ENCODE measurements at places on chromosomes 12 and 14.

- no peak for DNase-seq
These were observed 174.6 kb downstream of the SRGAP1 start for GRCh38 chr12:64019101-64019500.

DNA sequence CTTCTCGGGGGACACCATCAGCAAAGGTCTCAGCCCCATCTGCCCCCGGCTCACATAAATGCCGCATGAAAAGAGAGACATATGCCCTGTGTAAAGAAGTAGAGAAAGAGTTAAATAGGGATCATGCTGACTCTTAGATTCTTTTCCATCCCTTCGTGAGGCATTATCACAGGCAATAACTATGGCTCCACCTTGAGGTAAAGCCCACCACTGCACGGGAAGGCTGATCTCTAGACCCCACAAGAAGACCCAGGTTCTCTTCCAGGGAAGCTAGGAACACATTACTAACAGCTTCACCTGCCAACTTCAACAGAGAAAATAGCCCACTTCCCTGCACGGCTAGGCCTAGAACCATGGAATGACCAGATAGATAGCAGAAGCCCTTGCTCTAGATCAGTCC, 14.1 kb upstream of the NOP2 start:
- DNase-seq = no peak

GRCh38 chr14:73712540-73713180, 1.5 kb downstream of the PNMA1 start:
- DNase-seq = no peak

GRCh38 chr12:106031761-106032622, 106.8 kb downstream of the NUAK1 start:
- no peak for DNase-seq

- DNase-seq = no peak
These were observed 89.0 kb downstream of the SETD3 start for GRCh38 chr14:99391671-99392070.

DNA sequence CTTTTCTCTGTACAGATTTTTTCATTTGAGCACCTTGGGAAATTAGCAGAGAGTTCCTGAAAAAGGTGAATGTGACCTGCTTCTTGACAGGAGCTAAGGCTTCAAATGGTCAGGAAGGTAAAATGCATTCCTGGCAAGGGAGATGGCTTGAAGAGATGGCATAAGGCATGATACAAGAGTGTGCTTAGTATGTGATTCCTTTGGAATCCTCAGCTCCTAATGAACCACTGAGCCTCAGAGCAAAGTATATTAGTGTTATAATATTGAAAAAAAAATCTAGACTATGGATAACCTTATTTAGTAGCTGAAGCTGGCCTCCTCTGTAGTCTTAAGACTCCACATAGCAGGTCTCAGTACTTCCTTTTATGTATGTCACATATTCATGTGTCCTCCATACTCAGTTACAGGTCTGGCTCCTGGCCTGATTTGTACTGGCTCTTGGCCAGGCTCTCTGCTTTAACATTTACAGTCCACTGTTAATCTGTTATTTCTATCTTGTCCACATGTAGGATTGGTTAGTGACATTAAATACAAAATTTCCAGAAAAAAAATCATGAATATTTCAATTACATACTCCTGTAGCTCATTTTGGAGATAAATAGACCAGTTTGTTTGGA, 17.9 kb downstream of the TOGARAM1 start:
- no peak for DNase-seq

- no peak for DNase-seq
These were observed 79.7 kb downstream of the SPTB start for GRCh38 chr14:64800000-64800399.

- DNase-seq = no peak
These were observed 39.0 kb upstream of the WNK1 start for GRCh38 chr12:713281-713875.

- DNase-seq = peak; percentile 24
These were observed at the start of gene WSB2 for GRCh38 chr12:118061011-118061872. Gene WSB2, minus strand, starts transcription at chr12:118061179. Its CDS starts 131 bp downstream, at chr12:118061048.

GRCh38 chr12:113260636-113261300, 39.5 kb downstream of the TPCN1 start:
- no peak for DNase-seq

- DNase-seq = no peak
These were observed 13.7 kb downstream of the ATXN7L3B start for GRCh38 chr12:74551291-74551690.

GRCh38 chr12:80033448-80033847, 65.9 kb upstream of the OTOGL start:
- DNase-seq = no peak

DNA sequence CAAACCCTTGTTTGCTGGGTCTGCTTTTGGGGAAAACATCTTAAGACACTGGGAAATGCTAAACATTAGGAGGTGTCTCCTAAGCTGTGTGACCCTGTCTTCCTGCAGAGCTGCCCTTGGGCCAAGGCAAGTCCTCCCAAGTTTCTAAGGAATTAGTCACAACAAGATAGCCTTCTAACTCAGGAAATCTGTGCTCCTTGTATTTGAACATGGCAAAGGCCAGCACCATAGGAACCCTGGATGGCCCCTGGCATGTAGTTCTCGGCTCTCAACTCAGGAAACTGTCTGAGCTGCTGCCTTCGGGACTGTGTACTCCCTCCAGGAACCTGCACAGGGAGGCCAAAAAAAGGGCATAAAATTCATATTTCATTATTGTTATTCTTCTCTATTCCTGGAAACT, 37.6 kb upstream of the LTBP2 start:
- no peak for DNase-seq

- no peak for DNase-seq
These were observed 157.6 kb downstream of the SUDS3 start for GRCh38 chr12:118534003-118534402.

GRCh38 chr14:74907744-74908143, 15.3 kb downstream of the RPS6KL1 start:
- DNase-seq = no peak

DNA sequence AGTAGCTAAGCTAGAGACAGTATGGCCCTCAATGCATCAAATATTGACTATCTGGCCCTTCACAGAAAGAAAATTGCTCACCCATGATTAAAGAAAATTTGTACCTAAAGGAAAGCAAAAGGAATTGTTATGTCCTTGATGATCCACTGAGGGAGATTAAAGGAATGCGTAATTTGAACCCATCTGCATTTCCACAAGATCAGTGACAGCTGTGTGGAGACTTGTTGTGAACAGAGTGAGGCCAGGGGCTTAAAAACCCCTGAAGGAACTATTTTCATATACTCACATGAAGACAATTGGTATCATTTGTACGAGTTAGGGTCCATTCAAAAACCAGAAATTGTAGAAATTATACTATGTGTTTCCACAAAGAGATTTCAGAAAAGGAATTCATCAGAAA, 1908.1 kb upstream of the SEL1L start:
- DNase-seq = no peak

DNA sequence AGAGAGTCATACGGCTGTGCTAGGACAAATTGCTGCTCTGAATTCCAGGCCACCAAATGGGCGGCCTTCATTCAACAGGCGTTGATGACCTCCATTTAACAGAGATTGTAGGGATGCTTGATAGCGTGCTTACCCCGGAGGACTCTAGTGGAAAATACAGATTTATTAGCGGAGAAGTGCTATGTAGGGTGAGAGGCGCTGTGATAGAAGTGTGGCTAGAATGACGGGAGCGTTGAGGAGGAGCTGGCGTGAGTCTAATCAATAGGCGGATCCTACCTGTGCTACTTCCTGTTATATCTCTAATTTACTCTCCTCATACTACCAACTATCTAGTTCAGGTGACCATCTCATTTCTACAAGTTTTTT, 668 bp downstream of the MRPS35 start:
- DNase-seq = no peak

DNA sequence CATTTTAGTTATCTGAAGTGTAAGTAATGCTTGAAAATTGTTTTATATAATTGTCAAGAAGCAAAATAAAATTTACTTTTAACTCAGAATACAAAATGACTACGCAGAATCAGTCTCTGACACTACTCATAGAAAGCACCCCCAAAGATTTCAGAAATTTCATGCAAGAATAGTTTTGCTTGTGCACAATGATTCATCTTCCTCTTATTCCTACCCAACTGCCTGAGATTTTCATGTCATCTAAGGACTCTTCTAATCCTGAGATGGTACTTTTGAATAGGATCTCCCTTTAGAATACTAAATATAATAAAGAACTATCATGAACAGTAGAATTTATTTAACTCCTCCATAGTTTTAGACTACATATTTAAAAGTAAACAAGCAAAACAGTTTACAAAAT, 485.3 kb upstream of the MGAT4C start:
- DNase-seq = no peak

GRCh38 chr14:63896278-63896720, 43.5 kb downstream of the SYNE2 start:
- no peak for DNase-seq

GRCh38 chr12:72570601-72571000, 298.4 kb downstream of the TRHDE start:
- no peak for DNase-seq

DNA sequence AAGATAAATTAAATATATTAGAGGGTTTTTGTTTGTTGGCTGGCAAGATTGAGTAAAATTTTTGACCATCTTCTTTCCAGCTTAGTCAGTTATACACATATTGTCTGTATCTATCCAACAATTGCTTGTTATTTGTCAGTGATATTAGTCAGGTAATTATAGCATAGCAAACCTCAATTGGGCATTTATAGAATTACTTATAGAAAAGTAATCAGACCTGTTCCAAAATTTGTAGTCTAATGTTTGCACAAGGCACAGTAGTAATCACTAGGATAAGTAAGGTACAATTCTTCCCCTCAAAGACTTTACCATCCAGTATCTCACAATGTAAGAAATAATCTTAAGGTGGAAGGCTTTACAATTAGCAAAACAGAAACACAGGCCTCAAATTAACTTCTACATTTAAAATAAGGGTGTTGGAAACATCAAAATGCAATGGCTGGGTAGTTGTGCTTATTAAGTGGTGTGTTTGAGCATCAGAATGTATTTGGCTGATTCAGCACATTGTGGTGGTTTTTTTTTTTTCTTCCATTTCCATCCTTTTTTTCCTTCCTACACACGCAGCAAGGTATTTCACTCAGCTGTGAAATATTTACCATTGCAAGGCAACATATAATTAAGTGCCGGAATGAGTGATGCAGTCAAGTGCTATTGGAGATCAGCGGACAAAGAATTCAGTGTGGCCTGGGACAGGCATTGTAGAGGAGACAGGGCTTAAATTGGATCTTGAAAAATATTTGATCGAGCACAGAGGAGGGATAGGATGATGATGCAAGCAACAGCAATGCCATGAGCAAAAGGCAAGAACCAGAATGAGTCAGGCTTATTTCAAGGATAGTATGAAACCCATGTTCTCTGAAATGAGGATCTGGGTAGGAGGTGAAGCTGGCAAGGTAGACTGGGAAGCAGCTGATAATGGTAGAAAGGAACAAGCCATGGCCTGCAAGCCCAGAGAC, 178.2 kb downstream of the AKAP6 start:
- no peak for DNase-seq

GRCh38 chr12:2043054-2043453, 9.7 kb upstream of the CACNA1C start:
- DNase-seq = no peak

DNA sequence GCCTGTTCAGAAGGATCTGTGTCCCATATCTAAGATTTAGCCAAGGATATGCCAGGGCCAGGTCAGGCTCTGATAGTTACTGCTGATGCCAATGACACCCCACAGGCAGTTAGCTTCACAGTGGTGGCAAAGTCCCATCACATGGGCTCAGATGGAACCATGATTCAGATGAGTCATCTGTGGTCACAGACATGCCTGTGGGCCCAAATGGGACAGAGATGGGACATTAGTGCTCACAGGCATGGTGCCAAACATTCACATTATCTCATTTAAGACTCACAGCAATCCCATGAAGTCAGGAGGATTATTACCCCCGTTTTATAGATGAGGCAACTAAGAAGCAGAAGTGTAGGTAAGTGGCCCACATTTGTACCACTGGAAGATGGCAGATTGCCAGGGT, 207.8 kb downstream of the DPF3 start:
- DNase-seq = no peak

DNA sequence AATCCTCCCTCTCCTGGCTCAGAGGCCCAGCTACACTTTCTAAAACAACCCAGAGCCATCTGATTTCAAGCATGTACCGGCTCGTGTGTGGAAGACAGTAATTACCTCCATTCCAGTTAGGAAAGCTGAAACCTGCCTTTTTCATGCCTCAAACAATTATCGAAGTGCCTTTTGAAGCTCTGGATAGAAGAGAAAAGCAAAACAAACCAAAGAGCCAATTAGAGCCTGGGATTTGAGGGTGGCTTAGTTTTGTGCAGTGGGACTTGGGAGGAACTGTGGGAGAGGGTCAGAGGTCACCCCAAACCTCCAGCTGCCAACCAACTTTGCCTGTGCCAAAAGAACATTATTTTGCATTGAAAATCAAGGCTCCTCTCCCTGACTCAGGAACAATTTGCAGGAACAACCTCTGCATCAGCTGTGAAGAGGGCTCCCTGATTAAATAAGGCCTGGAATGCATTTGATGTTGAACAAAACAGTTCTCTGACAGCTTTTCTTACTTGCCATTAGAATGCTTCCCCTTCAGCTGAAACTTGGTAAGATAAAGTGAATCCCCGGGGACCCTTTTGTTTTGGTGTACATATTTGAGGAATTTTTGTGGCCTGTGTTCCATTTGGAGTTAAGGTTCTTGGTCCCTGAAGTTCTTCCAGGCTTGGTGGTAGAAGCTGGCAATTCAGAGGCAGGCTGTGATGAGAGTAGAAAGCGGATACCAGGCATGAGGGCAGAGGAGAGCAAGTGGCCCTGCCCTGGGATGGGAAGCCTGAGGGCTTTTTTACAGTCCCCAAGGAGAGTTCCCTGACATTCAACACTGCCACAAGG, 270.1 kb downstream of the ZFP36L1 start:
- no peak for DNase-seq

GRCh38 chr12:646442-647384, 16.5 kb downstream of the NINJ2 start:
- DNase-seq = no peak

GRCh38 chr14:87386524-87386923, 606.5 kb downstream of the GALC start:
- DNase-seq = no peak

DNA sequence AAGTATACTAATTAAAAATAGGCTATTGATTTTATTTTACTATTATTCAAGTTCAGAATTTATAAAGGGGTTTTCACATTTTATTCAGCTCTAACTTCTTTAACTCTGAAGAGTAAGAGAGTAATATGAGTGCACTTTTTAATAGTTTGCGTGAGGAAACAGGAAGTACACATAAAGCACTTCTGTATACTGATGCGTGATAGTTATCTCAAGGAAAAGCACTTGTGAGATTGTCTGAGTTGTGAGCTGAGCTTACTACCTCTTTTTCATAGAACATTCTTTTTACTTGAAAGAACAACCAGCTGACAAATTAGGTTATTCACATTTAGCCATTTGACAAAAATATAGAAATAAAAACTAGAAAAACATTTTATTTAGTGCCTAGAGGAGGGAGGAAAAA, 1.9 kb downstream of the RAD51AP1 start:
- no peak for DNase-seq

GRCh38 chr14:64746298-64747250, 42.4 kb downstream of the PLEKHG3 start:
- no peak for DNase-seq

DNA sequence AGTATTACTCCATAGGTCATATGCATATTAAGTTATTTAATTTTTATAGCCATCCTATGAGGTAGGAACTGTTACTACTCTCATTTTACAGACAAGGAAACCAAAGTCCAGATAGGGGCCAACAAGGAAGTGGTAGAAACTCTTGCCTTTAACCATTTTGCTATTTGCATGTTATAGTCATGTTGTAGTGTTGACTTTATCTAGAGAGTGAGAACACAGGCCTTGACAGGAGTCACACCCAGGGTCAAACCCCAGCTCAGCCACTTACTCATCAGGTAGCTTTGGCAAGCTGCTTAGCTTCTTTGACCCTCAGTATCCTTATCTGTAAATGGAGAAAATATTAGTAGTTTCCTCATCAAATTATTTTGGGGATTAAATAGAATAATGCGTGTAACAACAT, 156.2 kb downstream of the CAND1 start:
- DNase-seq = no peak

All from stimulated activated CD8-positive, alpha-beta memory T cell treated with anti-CD3 and anti-CD28 coated beads, Interleukin-15, amount 100 ng/mL, for 1 hour (primary cell).